ENCODE measurements at places on chromosomes 13 and 19. TPM values are rescaled to one million over a fixed set of nuclear protein-coding genes. Genes with fewer than 3 reads are reported as not detected.

DNA sequence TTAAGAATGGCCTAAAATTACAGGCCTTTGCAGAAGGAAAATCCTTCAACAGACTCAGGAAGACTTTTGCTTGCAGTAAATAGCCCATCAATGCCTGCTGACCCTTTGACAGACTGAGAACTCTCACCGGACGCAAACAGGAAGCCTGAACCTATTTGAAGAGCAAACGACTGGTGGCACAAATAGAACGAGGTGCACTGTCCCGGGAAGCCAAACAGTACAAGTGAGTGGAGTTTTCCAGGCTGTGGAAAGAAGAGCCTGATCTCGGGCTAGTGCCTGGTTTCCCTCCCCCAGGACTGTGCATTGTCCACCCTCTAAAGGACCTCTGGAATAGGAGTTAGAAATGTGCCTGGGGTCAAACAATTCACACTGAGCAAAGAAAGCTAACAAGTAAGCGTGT lies 165.5 kb downstream of the FGF14 start:
- H3K27me3 ChIP-seq, result peaks cover 13% of the 10 kb centered on the region
- H3K36me3 ChIP-seq, result no peaks in the 10 kb centered on the region
- no peaks in the 10 kb centered on the region for H3K4me1 ChIP-seq

DNA sequence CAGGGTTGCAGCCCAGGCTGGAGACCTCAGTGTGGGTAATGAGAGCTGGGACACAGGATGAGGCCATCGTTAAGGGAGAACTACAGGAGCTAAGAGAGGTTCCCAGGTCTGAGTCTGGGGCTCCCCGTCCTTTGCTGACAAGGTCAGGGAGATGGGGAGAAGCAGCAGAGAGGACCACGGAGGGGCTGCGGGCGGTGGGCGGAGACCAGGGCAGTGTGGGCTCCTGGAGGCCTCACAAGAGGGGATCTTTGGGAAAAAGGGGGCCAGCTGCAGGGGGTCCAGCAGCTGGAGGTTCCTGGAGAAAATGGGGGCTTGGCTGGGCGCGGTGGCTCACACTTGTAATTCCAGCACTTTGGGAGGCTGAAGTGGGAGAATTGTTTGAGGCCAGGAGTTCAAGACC lies 16.0 kb downstream of the RFX1 start:
- no peak for DNase-seq
- peaks cover 19% of the 10 kb centered on the region for H3K36me3 ChIP-seq
- no peak overlapping the region for H3K4me3 ChIP-seq
- H3K4me1 ChIP-seq, result peaks cover 46% of the 10 kb centered on the region
- peak overlapping the region; percentile 35 for H3K27ac ChIP-seq

DNA sequence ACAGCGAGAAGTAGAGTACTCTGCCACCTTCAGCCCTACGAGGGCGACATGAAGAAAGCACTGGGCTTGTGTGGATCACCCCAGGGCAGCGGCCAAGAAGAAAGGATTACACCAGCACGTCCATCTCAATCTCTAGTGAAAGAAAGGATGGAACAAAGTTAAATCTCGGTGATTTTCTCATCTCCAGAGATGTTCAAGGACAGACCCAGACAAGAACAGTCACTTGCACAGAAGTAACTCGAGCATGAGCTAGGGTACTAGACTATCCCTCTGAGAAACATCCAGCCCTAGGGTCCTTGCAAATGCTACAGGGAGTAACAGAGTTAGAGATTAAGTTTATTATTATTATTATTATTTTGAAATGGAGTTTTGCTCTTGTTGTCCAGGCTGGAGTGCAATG lies 106.7 kb downstream of the CRYL1 start:
- H3K4me1 ChIP-seq, result peaks cover 42% of the 10 kb centered on the region
- peaks cover 15% of the 10 kb centered on the region for H3K36me3 ChIP-seq
- no peak overlapping the region for H3K4me3 ChIP-seq
- H3K27me3 ChIP-seq, result no peaks in the 10 kb centered on the region
- H3K27ac ChIP-seq, result peak overlapping the region; percentile 19

- no peaks in the 10 kb centered on the region for H3K4me1 ChIP-seq
- no peak overlapping the region for H3K27ac ChIP-seq
- no peak for DNase-seq
- H3K27me3 ChIP-seq, result no peaks in the 10 kb centered on the region
- no peak overlapping the region for H3K4me3 ChIP-seq
Observed at GRCh38 chr13:98675837-98676236, 76.6 kb downstream of the SLC15A1 start.

DNA sequence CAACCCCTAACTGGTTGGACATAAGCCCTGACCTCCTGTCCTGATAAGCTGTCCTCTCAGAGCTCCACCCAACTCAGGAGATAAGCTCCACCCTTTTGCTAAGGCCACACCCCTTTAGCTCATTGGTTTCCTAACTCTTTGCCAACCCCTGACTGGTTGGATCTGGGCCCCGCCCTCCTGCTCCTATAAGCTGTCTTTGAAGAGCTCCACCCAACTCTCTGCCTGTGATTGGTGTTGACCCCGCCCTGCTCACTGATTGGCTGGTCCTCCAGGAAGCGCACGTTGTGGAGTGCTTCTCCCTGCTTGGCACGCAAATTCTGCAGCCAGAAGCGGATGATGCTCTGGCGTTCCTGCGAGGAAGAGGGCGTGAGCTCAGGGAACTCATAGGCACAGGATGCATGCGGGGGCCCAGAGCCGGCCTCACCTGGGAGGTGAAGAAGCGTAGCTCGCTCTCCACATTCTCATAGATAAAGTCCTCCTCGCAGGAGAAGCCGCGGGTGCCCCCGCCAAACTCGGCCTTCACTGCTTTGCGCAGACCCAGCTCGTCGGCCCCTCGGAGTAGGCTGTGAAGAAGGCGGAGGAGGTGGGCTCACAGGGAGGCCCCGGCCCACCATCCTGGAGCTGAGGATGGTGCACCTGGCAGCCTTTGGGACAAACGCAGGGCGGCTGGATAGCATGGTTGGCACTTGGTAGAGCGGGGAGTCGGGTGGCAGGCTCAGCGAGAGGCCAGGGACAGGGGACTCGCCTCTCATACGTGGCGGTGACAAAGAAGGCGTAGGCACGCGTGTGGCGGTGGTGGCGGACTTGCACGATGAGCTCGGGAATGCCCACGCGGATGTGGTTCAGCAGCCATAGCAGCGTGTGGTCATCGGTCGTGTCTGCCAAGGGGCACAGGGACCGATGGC lies 1.7 kb downstream of the ANO8 start:
- no peak overlapping the region for H3K4me3 ChIP-seq
- H3K27me3 ChIP-seq, result no peaks in the 10 kb centered on the region
- peaks cover 20% of the 10 kb centered on the region for H3K4me1 ChIP-seq
- no peak overlapping the region for H3K27ac ChIP-seq
- peak; percentile 68 for DNase-seq

DNA sequence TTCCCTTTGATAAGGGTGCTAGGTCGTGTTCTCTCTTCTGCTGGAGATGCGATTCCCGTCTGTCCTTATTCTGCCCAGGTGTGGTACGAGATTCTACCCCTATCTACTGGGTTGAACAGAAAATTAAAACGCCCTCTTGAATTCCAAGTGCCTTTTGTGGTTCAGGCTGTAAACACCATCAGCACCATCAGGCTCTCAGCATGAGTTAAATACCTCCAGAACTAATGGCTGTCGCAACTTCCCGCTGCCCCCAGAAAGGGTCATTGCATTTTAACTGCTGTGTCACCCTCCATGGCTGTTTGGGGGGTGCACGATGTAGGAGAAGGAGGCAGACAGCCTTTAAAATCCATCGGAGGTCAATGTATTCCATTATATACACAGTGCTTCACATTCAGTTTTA lies 177.4 kb downstream of the OXGR1 start:
- no peak for DNase-seq
- H3K4me1 ChIP-seq, result no peaks in the 10 kb centered on the region
- H3K27me3 ChIP-seq, result no peaks in the 10 kb centered on the region
- H3K36me3 ChIP-seq, result no peaks in the 10 kb centered on the region

Gene C13orf42
- total RNA-seq, result not detected

Gene CACNG8
- total RNA-seq, result 0.02 TPM

Gene ATCAY
- not detected for total RNA-seq

Gene C19orf85
- total RNA-seq, result not detected

Gene GPR4
- total RNA-seq, result not detected

Gene FIZ1
- total RNA-seq, result 13.8 TPM

Data from activated CD4-positive, alpha-beta memory T cell treated with anti-CD3 and anti-CD28 coated beads for 36 hours (primary cell).